Immature natural killer cell (primary cell): ENCODE measurements at places on chromosomes 1 and 21.

DNA sequence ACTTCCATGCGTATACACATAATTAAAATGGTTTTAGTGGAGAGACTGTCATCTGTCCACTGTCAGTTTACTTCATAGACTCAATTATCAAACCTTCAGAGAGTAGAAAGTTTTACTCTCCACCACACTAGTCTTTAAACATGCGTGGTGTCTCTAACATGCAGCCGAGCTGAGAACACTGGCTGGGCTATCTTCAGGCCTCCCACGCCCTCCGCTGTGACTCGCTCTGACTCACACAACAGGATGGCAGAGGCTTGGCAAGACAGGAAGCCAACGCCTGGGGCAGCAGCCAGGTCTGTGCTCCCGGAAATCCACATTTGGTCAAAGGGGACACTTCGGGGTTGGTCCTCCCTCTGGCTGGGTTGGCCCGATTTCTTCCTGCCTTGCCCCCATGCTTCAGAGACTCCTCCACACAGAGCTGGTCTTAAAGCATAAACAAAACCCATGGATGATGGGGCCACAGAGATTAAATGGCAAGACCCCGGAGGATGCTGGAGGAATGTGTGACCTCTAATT, 22.7 kb upstream of the IFNGR2 start:
- DNase-seq = peak; percentile 71

- DNase-seq = no peak
These were observed 13.6 kb downstream of the DENND1B start for GRCh38 chr1:197761654-197762053.

DNA sequence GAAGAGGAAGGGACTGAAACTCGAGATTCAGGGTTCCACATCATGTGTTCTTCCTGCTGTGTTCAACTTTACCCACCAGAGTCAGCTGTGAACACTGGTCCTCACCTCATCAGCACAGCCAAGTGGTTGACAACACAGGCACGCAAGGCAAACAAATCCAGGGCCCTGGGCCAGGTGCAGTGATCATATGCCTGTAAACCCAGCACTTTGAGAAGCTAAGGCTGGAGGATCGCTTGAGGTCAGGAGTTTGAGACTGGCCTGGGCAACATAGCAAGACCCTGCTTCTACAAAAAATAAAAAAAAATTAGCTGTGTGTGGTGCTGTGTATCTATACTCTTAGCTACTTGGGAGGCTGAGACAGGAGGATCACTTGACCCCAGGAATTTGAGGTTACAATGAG, 8.4 kb upstream of the XKR8 start:
- no peak for DNase-seq

DNA sequence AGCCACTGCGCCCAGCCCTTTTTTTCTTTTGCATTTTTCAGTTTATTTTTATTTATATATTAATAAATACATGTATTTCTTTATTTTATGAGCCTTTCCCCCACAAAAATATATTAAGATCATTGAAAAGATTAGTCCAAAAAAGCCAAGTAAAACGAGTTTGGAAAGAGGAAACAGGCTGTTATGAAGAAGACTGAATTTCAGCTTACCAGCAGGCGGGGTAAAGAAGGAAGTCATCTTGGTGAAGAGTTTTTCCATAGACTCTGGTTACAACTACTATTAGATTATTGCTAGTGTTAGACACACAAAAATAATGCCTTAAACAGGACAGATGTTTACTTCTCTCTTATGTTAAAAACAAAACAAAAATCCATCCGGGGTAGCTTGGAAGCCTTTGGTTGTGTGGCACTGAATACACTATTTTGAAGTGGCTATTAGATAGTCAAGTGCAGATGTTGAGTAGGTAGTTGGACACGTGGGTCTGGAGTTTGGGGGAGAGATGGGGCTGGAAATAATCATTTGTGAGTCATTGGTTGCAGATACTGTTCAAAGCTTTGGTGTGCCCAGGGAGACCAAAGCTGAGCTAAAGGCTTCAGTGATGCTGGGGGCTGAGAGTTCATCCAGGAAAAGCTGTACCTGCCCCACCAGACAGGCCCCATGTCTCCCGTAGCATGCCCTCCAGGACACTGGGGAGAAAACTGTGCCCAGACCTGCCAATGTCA, 8.7 kb upstream of the LRRC71 start:
- no peak for DNase-seq

DNA sequence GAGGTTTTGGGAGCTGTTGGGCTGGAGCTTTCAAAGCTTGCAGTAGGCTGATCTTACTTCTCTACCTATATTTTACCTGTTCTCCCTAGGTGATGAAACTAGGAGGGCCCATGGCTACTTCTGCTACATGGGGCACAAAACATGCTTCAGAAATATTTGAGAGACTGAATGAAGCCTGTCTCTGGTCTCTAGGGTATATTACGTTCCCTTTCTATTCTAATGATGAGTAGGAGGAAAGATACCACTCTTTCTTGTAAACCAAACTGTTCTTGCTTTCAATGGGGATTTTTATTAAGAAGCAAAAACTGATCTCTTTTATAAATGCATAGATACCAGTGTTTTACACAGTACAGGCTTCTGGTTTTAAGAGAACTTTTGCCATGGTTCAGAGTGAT, 103.1 kb downstream of the GALNT2 start:
- no peak for DNase-seq

DNA sequence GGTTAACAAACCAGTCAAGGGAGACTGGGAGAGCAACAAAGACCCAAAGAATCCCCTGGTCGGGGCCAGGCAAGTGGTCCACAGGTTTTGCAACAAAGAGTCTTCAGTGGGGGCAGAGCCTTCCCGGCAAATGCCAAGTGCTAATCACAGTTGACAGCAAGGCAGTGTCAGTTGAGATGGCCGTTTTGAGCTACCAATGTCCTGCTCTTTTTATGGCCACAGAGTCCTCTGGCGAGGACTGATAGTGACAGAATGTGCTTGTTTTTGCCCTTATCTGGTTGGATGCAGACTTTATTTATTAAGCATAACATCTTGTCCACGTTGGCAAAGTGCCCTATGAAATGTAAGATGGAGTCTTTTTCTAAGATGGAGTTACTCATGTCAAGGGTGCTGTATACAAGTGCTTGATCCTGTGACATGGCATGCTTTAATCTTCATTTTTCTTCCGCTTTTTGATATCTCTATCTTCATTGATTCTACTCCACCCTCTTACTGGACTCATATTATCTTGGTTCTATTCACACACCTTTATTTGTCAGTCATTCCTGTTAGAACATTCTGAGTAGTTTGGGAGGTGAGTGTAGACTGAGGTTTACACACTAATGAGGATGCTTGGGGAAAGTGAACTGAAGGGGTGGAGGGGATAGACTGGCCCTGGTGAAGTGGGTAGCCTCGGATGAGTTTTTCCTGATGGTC, 51.8 kb downstream of the KCNK1 start:
- DNase-seq = no peak

DNA sequence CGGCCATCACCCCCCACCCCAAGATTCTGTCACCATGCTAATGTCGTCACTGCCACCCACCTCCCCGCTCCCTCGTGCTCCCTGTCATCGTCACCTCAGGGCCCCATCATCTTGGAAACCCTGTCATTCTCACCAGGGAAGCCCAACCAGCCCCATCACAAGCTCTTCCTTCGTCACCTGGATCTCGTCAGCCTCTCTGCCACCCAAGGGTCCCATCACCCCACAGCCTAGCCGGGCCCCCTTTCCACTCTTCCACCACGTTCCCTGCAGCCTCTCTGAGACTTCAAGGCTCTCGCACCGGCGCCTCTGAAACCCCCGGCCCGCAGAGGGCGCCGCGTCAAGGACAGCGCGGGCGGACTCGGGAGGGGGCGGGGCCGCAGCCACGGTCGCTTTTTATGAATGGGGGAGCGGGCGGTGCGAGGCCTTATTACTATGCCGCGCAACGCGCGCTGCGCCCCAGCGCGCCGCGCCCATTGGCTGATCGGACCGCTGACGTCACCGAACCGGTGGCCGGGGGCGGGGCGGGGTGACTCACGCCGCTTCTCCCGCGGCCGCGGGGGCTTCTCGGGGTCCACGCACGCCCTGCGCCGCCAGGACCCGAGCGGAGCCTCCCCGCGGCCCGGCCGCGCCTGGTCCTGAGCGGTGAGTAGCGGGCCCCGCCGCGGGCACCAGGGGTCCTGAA, at the start of gene GPR3:
TSS of gene GPR3 (plus strand) at position 527 of the 682 bp plus-strand sequence. CDS start 1,177 bp downstream, outside the sequence.
- peak; percentile 90 for DNase-seq

DNA sequence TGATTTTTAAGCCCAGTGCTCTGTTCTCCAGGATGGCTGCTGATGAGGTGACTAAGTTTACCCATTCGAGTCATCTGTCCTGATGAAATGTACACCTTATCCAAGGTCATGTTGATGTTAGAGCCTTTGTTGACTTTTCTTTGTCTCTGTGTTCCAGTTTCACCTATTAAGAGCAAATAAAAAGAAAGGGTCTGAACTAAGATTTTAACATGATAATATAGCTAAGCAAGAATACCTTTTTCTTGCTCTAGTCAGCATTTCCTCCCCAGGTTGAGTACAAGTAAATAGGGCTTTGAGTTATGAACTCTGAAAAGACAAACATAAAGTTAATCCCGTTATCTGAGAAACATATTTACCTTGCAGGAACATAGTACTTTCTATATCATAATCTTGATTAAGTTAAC, 52.1 kb upstream of the GPR88 start:
- no peak for DNase-seq

DNA sequence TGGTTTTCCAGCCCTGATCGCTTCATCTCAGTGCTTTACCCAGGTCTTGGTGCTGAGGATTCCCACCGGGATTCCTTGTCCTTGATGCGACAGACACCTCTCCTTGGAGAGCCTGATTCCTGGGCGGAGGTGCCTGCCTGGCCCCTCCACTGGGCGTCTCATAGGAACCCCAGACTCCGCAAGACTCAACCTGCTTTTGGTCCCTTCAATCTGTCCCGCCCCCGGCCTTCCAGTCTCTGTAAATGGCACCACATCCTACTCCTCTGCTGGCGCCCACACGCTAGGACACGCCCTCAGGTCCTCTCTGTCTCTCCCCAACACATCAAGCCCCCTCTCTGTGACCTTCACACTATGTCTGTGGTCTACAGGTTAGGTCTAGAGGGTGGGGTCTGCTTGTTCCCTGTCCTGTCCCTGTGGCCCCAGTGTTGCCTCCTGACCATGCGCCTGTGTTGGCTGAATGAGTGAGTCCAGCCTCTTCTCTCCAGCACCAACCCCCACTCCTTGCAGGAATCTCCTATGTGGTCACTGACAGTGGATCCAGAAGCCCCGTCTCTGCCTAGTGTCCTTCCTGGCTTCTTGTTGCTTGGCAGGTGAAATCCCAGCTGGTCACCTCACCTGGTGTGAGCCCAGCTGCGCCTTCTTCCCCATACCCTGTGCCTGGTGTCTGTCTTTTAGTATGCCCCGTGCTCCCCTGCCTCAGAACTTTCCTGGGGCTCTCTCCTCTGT, 119.7 kb upstream of the C1orf174 start:
- no peak for DNase-seq

GRCh38 chr1:152013664-152014237, 20.1 kb upstream of the S100A10 start:
- DNase-seq = peak; percentile 24

- DNase-seq = no peak
These were observed 50.4 kb upstream of the NRDC start for GRCh38 chr1:51928896-51929295.

DNA sequence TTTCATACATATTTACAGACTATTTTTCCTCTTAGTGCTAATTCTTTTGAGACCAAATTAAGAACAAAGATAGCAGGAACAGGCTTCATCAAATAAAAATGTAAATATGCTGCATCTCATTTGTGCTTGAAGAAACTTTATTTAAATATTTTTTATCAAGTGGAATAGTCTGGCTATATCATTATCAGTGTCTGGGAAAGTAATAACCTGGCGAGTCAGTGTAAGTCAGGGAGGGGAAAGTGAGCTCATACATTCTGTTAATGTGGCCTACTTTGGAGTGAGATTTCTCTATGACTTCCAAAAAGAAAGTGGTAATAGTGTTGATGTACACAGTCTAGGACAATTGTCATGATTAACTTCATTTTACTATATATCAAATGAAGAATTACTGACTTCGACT, 1045.1 kb downstream of the ADGRL2 start:
- no peak for DNase-seq

DNA sequence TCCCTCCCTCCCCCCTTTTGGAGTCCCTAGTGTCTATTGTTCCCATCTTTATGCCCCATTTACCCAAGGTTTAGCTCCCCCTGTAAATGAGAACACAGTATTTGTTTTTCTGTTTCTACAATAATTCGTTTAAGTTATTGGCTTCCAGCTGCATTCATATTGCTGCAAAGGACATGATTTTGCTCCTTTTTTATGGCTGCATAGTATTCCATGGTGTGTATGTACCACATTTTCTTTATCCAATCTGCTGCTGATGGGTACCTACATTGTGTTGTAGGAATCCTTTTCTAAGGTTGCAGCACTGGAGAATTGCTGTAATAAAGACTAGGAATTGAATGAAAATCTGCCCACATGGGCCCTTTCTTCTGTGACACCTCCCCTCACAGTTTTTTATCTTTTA, 6.8 kb downstream of the SLC25A24 start:
- no peak for DNase-seq

- peak; percentile 27 for DNase-seq
These were observed 529 bp downstream of the MPZL1 start for GRCh38 chr1:167722152-167722869.

DNA sequence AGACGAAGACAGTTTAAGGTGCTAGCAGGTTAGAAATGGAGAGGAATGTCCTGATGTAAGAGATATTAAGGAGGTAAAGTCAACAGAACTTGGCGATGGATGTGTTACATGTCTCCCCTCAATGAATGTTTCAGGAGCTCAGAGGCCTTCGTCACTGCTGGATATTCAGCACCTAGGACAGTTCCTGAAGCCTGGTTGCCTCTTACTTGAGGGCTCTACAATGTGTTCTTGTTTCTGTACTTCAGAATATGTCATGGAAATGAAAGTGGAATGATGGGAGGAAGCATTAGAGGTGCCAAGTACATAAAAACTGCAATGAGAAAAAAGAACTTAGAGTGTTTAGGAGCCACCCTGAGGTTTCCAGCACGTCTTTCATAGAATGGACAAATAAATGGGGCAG, 17.7 kb downstream of the TNR start:
- peak; percentile 6 for DNase-seq

- no peak for DNase-seq
These were observed 393 bp downstream of the BLZF1 start for GRCh38 chr1:169368406-169368769.
